ENCODE measurements at places on chromosomes 16 and 17.

GRCh38 chr16:19382887-19383816 is 34.5 kb upstream of the TMC5 start:
- DNase-seq, result no peak

- DNase-seq, result no peak
Measured at GRCh38 chr16:78811247-78811646, 711.8 kb downstream of the WWOX start.

DNA sequence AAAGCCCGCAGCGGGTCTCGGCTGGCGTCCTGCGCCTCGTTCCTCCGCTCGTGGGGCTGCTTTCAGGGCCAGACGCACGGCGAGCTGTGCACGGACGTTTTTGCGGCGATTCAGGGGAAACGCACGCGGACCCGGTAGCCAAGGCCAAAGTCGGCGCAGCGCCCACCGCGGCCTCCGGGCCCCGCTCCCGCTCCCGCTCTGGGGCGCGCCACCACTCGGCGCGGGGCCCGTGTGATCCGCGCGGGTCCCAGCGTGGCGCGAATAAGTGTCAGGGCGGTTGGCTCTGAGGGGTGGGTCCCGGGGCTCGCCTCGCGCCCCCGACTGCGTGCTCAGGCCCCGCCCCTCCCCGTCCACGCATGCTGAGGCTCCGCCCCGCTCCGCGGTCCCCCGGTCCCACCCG is 694 bp upstream of the TBCD start:
- no peak for DNase-seq

GRCh38 chr17:8016632-8017424 is 14.4 kb downstream of the GUCY2D start:
- DNase-seq, result no peak

DNA sequence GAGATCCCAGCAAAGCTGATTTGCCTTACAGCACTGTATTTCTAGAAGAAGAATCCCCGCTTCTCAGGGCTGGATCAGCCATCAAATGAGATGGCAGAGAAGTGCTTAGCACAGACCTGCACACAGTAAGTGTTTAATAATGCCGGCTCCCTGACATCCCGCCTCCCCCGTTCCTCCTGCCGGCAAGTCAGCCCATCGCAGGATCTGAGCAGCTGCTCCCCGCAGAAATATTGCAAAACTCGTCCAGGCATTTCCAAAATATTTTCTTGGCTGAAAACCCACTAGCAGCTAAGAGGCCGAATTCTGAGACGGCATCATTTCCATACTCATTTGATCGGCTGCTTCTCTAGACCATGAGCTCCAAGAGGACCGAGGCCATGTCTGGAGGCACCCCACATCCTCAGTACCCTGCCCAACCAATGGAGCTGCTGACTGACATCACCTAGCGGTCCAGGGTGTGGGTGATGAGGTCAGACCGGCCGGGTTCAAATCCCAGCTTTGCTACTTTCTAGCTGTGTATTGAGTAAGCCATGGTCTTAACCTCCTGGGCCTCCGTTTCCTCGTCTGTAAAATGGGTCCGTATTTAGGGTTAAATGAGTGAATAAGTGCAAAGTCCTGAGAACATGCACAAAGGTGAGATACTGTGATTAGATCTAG is 251.5 kb downstream of the KATNIP start:
- DNase-seq, result no peak

- no peak for DNase-seq
Measured at GRCh38 chr17:3573246-3574100, 15.9 kb upstream of the TRPV3 start.

DNA sequence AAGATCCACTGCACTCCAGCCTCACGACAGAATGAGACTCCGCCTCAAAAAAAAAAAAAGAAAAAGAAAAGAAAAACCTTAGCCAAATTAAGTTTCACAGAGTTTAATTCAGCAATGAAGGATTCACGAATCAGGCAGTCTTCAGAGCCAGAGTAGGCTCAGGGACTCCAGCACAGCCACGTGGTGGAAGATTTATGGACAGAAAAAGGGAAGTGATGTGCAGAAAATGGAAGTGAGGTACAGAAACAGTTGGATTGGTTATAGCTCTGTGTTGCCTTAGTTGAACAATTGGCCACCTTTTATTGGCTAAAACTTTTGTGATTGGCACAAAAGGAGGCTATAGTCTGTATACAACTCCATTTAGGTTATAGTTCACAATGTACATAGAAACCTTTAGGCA is 256.6 kb downstream of the HS3ST3B1 start:
- DNase-seq, result no peak

DNA sequence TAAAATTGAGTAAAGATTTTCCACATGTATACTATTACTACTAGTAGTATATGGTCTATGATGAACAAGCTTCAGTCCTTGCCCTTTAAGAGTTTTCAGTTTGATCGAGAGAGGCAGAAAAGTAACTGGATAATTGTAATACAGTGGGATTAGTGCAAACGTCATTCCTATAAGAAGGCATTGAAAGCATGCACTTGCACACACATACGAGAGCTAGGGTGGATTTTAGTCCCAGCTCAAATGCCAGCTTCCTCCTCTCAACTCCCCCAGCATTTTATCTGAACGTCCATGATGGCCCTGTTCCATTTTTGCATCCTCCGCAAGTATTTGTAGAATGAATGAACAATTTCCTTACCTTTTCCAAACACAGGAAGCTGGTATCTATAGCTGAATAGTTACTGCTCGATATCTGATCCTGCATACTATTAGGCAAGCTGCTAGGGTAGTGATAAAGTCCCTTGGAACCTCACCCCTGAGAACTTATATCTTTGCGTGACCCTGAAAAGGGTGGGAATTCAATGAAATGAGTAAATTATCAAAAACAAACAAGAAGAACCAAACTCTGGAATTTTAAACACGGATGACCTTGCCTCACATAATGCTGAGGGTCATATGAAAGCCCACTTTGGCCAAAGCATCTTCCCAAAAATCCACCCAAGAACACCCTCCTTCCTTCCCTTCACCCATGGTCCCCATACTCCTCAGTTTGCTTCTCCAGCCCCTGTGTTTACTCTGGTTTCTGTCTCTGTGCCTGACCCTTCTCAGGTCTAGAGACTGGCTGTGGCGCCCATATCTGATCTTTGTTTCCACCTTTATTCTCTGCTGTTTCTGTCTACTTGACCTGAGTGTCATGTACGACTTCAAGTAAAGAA is 60.5 kb downstream of the TMEM100 start:
- no peak for DNase-seq

- peak; percentile 20 for DNase-seq
Measured at GRCh38 chr17:41917679-41918313, 955 bp downstream of the ACLY start.

- DNase-seq, result no peak
Measured at GRCh38 chr17:16486373-16487250, 5.4 kb downstream of the LRRC75A start.
